ENCODE measurements at places on chromosomes 3 and 15. TPM values are rescaled to one million over a fixed set of nuclear protein-coding genes. Genes with fewer than 3 reads are reported as not detected.

- DNase-seq: no peak
Measured at GRCh38 chr3:105040026-105040622, 326.6 kb upstream of the ALCAM start.

GRCh38 chr3:110628650-110629301 is 442.8 kb upstream of the NECTIN3 start:
- DNase-seq: no peak

DNA sequence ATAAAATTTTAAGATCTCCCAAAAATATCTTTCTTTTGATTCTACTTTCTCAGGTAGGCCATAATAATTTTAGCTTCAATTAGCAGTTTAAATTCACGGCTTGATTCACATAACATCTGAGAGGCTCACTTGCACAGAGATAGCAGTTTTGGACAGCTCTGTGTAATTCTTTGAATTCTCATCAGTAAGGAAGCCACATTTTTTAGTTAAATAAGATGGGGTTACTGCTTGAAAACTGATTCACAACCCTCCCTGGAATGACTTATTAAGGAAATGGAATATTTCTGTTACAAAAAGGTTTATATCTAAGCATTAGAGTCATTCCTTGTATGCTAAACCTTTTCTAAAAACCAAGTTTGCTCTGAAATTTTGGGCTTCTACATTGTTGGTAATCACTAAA is 212.7 kb downstream of the ALCAM start:
- DNase-seq: no peak

Gene CIDEC
- total RNA-seq: not detected

Gene TLNRD1
- 27.4 TPM for total RNA-seq

- DNase-seq: no peak
Measured at GRCh38 chr3:141952611-141953010, 76.2 kb downstream of the ATP1B3 start.

DNA sequence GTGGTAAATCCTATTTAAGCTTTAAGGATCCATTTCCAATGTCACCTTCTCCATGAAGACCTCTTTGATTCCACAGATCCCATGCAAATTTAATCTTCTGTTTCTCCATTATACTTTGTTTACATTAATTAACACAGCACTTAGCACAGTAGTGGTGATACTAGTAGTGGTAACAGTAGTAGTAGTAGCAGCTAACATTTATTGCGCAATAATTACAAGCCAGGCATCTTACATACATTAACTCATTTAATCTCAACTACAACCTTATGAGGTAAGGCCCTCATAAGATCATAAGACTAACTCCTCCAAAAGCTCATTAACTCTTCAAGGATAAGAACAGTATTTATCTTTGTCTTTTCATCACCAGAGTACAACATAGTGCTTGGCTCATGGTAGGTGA is 54.8 kb upstream of the FSIP1 start:
- DNase-seq: no peak
